ENCODE measurements at places on chromosomes 5 and 9. TPM values are rescaled to one million over a fixed set of nuclear protein-coding genes. Genes with fewer than 3 reads are reported as not detected.
A peak's percentile ranks its signal among the peaks of the same experiment; 100 is the strongest.

GRCh38 chr9:129752900-129753729 is at the start of gene PTGES:
TSS of gene PTGES (minus strand) at chr9:129753042. CDS start at chr9:129753012, 30 bp downstream.
- DNase-seq = no peak

GRCh38 chr5:6822068-6822467 is 108.8 kb downstream of the TENT4A start:
- DNase-seq = no peak

MYMK gene
- polyA plus RNA-seq = not detected

GRCh38 chr5:147483961-147484707 is 25.7 kb downstream of the DPYSL3 start:
- peak; percentile 50 for DNase-seq

- no peak for DNase-seq
These were observed 193.5 kb downstream of the CD180 start for GRCh38 chr5:67002832-67003684.

GRCh38 chr9:105194234-105194633 is 50.2 kb upstream of the SLC44A1 start:
- no peak for DNase-seq

RGMB gene
- 12.3 TPM for polyA plus RNA-seq
